ENCODE measurements at places on chromosomes 11 and 22.

- no peak for DNase-seq
Measured at GRCh38 chr22:29907753-29908515, 25.0 kb downstream of the MTMR3 start.

GRCh38 chr22:38735126-38735464 lies 20.7 kb downstream of the SUN2 start:
- no peak for DNase-seq

GRCh38 chr11:92204731-92205130 lies 19.9 kb upstream of the FAT3 start:
- no peak for DNase-seq

DNA sequence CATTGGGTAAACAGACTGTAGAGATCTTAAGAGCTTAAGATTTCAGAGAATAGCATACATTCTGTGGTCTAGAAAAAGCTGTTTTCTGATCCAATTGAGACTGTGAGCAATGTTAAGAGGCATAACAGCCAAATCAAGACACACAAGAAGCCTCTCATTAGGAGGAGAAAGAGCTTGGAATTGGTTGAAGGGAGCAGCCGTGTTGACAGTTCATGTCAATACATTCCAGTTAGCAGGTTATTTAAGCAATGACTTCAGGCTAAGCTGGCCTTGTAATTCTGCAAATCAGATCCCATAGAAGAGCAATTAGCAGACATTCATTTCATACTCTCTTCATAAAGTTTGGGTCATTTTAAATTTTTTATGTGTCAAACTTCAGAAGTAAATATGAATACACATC lies 50.9 kb downstream of the ETS1 start:
- DNase-seq: no peak

DNA sequence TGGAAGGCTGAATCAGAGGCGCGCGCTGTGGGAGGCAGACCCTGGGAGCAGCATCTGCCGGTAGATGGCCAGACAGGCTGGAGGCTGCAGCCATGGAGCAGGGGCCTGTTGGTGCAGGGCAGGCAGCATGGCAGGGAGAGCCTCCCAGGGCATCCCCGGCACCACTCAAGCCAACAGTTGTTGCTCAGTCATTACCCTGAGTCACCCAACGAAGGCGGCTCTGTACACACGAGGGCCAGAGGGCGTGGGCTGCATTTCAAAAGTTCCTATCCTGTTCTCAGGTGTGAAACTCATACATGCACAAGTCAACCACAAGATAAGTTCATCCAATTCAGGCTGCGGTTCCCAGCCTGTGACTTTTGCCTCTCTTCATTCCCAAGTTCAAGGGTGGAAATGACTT lies 2.6 kb downstream of the ANO1 start:
- DNase-seq: no peak

Data from D721Med (cell line).